ENCODE measurements at places on chromosomes 7 and 10. TPM values are rescaled to one million over a fixed set of nuclear protein-coding genes. Genes with fewer than 3 reads are reported as not detected.

The CTBP2 gene
- 62.7 TPM for total RNA-seq

The ZNF487 gene
- total RNA-seq = 1.1 TPM

The LLCFC1 gene
- not detected for total RNA-seq

The BMPER gene
- 0.32 TPM for total RNA-seq

Measured in epithelial cell of umbilical artery (primary cell).